ENCODE measurements at places on chromosomes 6 and 20.

- no peak for DNase-seq
These were observed 51.2 kb downstream of the CDH4 start for GRCh38 chr20:61303217-61303616.

DNA sequence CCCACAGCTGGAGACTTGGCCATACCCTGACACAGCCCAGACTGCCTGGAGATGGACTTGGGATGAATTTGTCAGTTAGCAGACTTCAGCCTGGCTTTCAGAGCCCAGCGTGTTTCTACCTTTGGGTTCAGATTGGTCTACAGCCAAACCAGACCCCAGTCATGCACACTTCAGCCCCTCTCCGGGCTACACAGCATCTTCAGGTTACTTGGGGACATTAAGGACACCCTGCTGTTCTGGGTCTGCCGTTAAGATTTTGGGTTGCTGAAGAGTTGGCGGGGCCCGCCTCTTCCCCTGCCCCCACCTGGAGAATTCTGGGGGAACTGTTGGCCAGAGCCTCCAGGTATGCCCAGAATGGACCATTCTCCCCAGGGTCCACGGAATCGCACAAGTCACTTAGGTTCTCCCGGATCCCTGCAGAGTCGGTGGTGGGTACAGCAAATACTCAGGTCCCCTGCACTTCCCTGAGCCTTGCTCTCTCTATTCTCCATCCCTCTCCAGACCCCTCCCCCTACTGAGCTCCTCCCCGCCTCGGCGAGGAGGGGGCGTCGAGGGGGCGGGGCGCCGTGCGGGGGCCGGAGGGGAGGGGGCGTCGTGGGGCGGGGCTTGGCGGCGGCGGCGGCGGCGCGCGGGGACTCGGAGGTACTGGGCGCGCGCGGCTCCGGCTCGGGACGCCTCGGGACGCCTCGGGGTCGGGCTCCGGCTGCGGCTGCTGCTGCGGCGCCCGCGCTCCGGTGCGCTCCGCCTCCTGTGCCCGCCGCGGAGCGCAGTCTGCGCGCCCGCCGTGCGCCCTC is at the start of gene PTK7:
Gene PTK7 (plus strand): TSS at position 645 of the 794 bp plus-strand sequence. CDS start 175 bp downstream, outside the sequence.
- DNase-seq, result peak; percentile 80

- peak; percentile 30 for DNase-seq
These were observed 25.9 kb downstream of the ZBP1 start for GRCh38 chr20:57594092-57594951.

DNA sequence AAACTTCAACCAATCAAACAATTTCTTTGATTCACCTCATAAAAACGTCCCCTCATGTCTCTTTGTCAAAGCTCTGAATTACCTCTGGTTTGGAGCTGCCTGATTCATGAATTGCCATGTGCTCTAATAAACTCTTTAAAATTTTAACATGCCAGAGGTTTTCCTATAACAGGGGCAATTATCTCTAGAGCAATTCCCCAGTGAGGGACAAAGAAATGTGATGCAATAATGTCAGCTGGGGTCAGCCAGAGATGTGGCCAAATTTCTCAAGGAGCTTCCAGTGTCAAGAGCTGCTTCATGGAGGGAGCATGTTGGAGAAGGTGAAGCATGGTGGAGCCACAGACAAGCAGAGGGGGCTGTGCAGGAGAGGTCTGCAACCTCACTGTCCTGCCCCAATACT is 38.7 kb upstream of the RFPL4B start:
- no peak for DNase-seq

GRCh38 chr6:137764464-137764863 is 102.6 kb upstream of the TNFAIP3 start:
- DNase-seq, result no peak

- DNase-seq, result no peak
These were observed 1343.4 kb downstream of the GRIK2 start for GRCh38 chr6:102736941-102737368.

DNA sequence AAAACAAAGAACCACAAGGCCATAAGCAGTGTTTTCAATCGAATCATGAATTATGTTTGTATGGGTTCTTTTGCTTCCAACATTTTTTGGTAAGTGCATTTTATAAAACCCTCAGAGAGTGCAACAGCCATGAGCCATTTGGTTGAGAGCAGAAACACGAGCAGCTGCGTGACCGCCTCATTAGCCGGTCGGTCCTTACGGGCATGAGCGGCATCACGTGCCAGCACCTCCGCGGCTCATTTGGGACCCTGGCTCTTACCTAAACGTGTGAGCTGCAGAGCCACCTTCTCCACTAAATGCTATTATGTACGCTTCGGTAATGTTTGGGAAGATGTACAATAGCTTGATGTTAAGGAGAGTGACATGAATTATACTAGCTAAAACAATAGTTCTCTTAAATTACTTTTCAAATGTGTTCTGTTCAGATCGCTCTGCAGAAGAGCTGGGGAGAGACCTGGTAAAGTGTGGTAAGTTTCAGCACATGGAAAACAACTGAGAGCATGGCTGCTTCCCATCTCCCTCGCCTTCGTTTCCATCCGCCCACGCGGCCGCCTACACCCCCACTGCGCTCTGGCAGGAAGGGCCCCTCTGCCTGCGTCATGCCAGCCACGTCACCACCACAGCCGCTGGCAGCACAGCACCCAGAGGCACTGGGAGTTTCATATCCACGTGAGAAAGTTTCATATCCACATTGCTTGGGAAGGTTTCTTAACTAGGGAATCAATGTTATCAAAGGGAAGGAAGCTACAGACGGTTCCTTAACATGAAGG is 23.7 kb upstream of the PDE10A start:
- DNase-seq, result no peak

- no peak for DNase-seq
These were observed 91.3 kb downstream of the ID4 start for GRCh38 chr6:19928461-19928860.

DNA sequence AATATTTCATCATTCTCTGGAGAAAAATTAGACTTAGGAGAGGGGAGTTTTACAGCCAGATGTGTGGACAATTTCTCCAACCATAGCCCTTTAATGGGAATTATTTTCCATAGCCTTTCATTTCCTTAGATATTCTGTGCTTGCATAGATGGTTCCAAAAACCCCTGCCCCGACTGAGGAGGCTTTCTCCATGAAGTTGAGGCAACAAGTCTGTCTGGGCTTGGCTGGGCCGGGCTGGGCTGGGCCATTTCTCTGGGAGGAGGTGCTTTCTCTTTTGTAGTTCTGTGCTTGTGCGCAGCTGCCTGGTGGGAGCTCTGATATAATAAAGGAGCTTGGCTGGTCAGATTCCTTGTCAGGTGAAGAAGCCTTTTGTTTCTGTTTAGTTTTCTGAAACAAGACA is 71.4 kb downstream of the SOBP start:
- DNase-seq, result no peak

DNA sequence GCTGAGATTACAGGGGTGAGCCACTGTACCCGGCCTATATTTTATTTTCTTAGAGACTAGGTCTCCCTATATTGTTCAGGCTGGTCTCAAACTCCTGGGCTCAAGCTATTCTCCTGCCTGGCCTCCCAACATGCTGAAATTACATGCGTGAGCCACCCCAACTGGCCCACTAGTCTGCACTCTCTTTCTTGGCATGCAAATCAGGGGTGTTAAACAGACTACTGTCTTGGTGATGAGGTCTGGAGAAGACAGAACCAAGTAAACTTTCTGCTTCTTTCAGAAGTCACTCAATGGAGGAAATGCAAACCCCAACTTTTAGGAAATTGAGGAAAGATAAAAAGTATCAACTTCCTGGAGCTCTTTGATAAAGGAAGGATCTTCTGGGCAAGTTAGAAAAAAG is 8.0 kb upstream of the TUBB2B start:
- DNase-seq, result no peak

DNA sequence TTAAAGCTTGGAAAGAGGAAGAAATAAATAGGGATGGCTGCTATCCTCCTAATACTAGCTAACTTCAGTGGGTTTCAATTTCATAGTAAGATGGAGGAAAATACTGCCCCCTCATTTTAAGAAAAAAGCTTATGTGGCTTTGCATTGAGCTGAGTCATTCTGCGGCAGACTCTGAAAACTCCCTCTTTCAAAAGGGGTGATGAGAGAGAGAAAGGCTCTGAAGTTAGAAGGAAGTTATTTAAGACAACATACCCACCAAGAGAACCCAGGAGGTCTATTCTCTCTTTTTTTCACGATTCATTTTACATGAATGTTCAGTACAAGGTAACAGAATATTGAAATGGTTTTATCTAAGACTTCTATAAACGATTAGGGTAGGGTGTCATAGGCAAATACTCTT is 4.5 kb downstream of the PRDM13 start:
- no peak for DNase-seq

- no peak for DNase-seq
These were observed 213.6 kb upstream of the DTNBP1 start for GRCh38 chr6:15876406-15876805.

DNA sequence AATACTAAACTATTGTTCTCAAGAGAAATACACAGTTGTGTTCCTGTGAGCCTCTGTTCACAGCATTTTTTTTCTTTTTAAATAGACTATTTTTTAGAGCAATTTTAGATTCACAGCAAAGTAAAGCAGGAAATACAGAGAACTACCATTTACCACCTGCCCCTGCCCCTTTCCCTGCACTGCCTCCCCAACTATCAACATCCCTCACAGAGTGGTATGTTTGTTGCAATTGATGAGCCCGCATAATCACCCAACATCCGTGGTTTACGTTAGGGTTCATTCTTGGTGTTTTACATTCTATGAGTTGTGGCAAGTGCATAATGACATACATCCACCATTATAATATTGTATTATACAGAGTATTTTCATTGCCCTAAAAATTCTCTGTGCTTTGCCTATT is 71.6 kb upstream of the TNFAIP3 start:
- no peak for DNase-seq

DNA sequence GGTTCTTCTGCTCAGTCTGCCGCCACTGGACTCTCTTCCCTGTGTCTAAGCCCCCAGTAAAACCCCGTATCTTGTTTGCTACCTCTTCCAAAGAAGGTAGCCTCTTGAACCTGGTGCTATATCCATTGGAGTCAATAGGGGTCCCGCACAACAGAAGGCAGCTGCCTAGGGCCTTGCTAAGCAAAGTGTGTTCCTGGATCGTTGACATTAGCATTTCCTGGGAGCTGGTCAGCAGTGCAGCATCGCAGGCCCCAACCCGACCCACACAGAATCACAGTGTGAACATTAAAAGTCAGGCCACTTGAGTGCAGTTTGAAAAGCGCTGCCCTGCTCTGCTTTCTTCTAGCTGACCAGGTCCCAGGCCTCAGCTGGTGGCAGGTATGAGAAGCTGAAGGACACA is 2.9 kb downstream of the ADA start:
- no peak for DNase-seq

DNA sequence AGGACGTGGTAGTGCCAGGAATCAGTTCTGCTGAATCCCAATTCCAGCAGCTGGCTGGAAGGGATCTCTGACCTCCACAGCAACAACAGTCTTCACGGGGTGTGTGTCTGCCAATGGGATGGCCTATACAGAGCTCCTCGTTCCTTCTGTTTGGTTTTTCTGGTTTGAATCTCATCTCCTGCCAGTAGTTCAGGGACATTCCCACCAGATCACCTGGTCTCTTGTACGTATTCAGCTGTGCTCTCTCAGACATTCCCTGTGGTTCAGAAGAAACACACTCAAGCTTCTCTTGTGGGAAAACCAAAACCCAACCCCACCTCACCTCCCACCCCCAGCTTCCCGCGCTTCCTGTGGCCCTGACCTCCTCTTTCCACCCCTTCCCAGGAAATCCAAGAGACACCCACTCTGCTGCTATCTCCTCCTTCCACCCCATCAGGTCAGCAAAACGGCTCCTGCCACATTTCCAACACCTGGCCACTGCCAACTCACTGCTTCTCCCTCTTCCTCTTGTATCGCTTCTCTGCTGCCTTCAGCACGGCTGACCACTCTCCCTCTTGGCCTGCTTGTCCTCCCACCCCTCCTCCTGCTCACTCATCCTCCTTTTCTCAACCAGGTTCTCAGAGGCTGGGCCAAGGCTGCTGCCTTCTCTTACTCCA is 63.3 kb upstream of the PTGIS start:
- no peak for DNase-seq

GRCh38 chr6:32170294-32170693 is 5.6 kb downstream of the AGPAT1 start:
- no peak for DNase-seq

DNA sequence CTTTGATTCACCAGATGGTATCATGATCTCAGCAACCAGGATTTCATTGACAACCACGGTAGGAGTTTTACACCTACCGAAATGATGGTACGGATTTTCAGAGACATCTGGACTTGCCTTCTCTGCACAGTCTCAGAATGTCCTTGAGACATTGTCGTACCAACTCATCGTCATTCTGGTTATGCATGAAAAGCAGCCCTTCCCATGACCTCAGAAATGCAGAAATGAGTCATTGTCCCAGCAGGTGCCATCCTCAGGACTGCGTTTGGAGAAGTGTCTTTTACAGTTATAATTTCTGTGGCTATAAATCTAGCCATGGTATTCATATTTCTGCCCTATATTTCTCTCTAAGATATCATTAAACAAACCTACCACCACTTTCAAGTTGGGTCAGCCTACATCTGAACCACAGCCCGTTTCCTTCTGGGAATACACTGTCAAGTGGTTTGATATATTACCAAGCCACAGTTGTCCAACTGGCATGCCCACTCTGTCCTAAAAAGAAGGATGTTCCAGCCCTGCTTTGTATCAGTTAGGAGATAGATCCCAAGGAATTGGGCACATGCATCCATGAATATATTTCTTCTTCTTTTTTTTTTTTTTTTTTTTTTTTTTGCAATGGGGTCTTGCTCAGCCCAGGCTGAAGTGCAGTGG is 7.5 kb upstream of the BFSP1 start:
- peak; percentile 21 for DNase-seq

DNA sequence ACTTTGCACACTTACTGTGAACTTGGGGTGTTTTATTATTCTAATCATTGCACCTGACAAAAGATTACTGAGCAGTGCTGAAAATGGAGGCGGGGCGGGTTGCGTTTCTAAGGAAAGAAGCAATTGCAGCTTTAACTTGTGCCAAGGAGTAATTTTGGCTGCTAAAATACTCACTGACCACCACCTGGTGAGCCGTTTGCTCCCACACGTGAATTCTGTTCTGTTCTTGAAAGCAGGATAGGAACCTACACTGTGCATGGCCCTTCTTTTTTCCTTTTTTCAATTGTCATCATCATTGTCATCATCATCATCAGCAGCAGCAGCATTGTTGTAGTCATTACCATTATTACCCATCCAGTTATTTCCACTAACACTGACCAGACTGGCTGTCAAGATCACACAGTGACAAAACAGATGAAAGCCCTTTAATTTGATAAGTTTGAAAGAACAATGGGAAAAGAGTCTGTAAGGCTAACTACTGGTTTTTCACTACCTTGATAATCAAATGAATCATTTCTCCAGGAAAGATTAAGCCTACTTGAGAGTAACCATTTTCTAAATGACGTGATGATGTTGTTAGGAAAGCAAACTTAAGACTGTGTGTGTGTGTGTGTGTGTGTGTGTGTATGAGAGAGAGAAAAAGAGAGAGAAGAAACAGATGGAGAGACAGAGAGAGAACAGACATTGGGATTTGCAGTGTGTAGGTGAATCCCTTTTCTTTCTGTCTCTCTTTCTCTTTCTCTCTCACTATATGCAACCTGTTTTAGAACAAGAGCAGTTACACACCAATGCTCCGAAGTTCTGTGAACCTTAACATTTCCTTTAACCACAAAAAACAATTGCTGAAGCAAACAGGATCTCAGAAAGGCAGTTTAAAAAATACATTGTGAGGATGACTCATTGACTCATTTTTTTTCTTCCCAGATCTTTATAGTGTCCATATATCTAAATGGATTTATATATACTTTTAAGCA is 3.8 kb downstream of the RIPOR2 start:
- no peak for DNase-seq
